Stimulated activated memory B cell treated with anti-CD40 and anti-IgM and Interleukin-4, amounts not matched to agents 10 μg/mL and 1 μg/mL and 100 μg/mL, for 72 hours (primary cell): ENCODE measurements at places on chromosomes 4 and X.

DNA sequence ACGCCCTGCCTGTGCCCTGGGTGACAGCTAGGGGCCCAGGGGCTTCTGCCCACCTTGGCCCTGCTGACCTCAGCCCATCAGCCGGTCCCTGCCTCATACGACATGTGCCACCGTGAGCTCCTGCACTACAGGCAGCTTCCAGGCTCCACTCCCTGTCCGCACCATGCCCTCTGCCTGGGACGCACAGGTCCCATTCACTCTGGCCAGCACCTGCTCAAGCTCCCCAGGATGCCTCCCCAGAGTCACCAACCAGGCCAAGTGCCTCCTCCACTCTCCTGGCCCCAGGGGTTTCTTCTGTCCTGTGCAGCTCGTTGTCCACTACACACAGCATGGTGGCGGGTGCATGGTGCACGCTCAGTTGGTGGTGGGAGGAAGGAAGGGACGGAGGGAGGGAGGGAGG is 20.2 kb upstream of the MRFAP1 start:
- no peak for ATAC-seq

DNA sequence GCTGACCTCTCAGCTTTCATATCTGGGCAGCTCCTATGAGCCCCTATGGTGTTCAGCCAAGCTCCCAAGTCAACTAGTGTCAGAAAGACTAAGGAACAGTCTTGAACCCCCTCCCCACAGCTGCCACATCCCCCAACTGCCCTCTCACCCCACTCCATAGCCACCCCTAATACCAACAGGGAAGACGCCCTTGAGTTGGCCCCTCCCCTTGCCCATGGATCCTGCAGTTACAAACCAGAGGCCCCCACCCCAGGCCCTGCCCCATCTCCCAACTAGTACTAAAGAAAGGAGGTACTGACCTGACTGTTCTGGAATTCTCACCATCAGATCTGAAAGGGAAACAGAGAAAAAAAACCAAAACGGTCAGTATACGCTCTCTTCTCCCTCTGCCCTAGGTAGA is 10.2 kb upstream of the IQSEC2 start:
- ATAC-seq: no peak

DNA sequence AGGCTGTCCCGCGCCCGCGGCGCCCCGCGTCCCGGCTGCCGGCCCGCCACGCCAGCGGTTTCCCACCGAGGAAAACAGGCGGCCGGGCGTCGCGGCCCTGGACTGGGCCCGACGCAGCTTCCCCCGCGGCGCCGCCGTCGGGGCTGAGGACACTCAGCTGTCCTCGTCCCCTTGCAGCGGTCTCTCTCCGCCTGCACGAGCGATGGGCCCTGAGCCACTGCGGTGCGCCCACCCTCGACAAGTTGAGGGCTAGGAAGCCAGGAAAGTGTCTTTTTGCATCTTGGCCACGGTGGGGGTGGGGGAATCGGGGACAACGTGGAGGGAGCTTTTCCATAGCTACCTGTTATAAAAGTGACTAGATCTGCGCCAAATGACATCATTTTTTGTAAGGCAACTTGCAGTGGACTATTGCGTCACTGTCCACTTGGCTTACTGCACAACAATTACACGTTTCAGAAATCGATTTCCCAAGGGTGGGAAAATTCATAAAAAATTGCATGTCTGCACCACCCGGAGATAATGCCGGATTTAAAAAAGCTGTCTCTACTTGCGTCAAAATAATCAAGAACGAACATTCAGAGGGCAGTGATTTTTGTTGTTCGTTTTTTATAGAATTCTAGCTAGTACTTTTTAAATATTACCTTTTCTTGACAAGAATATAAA is 1.1 kb downstream of the KLHL15 start:
- peak; percentile 47 for ATAC-seq

GRCh38 chr4:152063621-152064240 is 302.9 kb upstream of the GATB start:
- ATAC-seq: no peak

- ATAC-seq: no peak
Observed at GRCh38 chr4:136985683-136986082, 546.6 kb downstream of the PCDH18 start.

DNA sequence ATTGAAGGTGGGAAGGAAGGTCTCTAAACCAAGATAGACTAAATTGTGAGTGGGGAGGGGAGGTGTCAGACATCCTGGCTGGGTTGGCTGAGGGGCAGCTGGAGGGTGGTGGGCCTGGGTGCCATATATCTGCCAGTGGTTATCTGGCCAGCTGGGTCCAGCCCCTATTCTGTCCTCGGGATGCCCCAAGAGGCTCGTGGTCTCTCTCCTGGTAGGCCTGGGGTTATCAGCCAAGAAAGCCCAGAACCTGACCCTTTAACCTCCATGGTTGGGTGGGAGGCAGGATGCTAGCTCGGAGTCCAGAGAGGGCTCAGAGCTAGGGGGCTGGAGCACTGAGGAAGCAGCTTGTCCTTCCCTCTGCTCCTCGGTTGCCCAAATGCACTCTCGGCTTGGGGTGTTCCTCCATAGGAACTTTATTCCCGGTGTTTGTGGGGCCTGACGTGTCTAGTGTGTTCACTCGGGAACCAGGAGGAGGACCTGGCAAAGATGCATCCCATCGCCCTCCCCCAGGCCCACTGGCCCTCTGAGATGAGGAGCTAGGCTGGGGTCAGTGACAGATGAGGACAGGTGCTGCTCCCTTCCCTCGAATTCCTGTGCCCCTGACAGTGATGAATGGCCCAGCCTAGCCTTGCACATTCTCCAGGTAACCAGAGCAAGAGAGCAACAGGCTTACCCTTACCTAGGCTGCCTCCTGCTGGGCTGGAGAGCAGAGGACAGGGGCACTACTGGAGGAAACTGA is 5.2 kb upstream of the EFNB1 start:
- ATAC-seq: no peak

DNA sequence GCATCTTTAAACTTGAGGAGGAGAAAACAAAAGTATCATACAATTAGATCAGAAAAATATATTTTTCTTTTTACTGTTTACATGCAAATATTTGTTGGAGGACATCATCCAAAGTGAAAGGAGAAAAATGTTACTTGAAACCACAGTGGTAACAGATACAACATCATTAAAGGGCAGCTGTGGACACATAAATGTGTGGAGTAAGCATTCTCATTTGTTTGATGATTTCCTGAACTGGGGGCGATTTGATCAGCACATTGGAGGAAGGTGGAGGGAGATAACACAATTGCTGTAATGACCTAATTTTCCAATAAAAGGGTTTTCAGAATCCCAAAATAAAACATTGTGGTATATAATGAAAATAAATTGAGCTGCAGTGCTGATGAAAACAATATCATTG is 314.5 kb upstream of the HS3ST1 start:
- no peak for ATAC-seq
